Activated CD8-positive, alpha-beta memory T cell treated with anti-CD3 and anti-CD28 coated beads for 1 hour (primary cell): ENCODE measurements at places on chromosomes 4 and X.

DNA sequence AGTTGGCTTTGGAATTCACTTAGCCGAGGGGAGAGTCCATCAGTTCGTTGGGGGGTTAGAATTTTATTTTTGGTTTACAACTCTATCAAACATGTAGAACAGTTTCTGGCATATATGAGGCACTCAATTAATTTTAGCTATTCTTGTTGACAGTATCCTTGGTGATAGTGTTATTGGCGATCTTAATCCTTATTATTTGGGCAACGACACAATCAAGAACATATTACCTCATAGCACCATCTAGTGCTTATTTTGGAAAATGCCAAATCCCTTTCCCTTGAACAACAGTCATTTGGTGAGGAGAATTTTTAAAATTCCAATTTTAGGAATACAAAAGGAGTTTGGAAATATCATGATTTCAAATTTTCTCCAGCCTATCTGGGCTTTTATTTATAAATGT is 17.9 kb upstream of the PGRMC1 start:
- DNase-seq: no peak

DNA sequence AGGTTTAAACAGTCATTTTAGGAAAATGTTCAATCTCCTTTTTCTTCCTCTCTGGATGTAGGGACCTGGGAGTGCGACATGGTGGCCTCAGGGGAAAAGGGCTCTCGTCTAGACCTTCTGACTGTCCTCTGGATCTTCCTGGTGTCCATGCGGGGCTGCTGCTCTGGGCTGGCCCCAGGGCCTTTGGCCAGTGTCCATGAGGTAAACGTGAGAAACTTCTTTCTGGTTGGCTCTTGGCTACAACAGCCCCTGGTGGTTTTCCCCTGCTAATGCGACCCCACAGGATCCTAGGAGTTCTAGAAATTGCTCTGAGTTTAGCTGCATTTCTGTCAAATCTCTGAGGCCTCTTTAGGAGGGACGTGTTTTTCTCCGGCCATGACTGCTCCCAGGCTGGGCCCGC is 85.7 kb downstream of the MFAP3L start:
- no peak for DNase-seq

DNA sequence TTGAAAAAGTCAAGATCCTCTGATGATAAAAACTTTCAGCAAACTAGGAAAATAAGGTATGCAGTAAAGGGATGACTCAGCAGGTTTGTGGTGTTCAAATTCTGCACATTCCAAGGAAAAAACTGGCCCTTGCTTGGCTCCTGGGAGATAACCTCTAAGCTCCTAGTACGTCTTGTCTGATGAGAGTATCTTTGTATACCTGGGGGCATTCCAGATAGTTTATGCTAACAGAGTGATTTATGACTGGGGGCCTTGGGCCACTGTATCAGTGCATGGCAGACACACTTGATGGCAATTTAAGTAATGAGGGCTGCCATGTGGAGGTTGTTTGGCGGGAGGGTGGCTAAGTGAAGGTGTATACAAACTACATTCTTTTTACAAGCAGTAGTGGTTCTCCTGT is 56.9 kb downstream of the NSG1 start:
- no peak for DNase-seq

DNA sequence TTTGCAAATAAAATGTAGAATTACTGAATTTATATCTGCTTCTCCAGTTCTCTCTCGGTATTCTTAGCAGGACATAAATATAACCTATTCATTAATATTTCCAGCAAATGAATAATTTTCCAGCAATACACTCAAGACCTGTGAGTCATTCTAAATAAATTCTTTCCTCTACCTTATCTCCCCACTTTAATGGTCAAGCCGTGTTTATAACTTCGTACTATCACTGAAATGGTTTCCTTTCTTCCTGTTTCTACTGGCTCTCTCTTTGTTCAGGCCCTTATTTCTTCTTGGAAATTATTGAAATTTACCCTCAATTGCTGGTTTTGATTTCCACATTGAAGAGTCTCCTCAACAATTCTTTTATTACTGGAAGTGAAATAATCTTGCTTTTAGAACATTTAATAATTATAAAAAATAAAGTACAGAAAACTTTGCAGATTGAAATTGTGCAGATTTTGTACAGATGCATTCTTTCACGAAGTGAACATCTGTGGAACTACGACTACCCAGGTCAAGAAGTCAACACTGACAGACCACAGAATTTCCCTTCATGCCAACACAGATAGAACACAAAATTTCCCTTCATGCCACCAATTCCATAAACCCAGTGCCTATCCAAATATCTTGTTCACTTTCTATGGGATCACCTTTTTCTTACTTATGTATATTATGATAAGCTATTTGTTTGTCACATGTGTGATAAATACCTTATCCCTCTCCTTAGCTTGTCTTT is 205.7 kb downstream of the FAT4 start:
- DNase-seq: no peak

GRCh38 chrX:11998944-11999343 is 139.3 kb upstream of the FRMPD4 start:
- no peak for DNase-seq

DNA sequence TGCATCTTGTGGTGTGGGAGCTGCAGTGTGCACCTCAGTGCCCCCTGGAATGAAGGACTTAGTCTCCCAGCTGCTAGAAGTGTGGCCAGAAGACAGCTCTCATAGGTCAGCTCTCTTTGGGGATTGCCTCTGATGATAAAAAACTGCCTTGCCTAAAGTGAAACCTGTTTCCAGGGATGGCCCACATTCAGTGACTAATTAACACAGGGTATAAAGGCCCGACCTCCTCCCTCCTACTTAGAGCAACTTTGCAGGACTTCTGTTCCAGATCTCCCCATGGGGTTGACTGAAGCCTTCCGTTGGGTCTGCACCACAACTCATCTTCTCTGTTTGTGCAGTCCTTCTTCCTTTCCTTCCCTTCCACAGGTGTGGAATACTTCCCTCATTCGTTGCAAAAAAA is 53.2 kb downstream of the SPINK2 start:
- DNase-seq: no peak

GRCh38 chr4:6907658-6908191 is 1.9 kb upstream of the TBC1D14 start:
- DNase-seq: no peak

DNA sequence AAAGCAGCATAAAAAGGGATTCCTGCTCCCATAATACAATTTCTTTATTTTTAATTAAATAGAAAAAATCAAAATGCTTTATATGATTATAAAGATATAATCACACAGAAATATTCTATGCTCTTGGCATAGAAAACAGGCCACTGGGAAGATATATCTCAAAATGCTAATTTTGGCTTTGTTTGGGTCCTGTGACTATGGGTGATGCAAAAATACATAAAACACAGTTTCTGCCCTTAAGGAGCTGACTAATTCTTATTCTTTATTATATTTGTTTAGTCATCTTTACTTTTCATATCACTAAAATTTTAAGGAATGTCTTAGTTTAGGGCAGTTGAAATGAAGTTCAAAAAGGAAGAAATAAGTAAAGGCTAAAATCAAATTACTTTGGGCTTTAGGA is 7.0 kb upstream of the BMP3 start:
- DNase-seq: no peak

DNA sequence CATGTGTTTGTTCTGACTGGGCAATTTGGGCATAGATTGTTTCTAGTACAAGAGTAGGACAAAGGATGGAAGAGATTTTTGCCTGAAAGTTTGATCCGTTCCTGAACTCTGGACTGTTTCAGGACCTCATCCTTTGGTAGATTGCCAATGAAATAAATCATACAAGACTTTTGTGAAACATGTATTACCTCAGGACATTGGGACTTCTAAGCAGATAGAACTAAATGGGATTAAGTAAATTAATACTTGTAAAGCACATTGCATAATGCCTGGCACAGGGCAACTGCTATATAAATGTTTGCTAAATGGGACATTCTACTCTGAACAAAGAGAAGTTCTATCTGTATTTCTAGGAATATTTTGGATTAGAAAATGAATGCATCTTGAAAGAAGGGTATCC is 164.8 kb upstream of the RPS6KA3 start:
- DNase-seq: no peak

- no peak for DNase-seq
Observed at GRCh38 chrX:120797188-120797851, 78.3 kb downstream of the CT47B1 start.

- DNase-seq: no peak
Observed at GRCh38 chr4:41359836-41360213, 103.1 kb downstream of the UCHL1 start.

GRCh38 chrX:110755061-110755460 is 40.6 kb downstream of the CHRDL1 start:
- no peak for DNase-seq

- no peak for DNase-seq
Observed at GRCh38 chr4:60944060-60944459, 256.1 kb upstream of the ADGRL3 start.

DNA sequence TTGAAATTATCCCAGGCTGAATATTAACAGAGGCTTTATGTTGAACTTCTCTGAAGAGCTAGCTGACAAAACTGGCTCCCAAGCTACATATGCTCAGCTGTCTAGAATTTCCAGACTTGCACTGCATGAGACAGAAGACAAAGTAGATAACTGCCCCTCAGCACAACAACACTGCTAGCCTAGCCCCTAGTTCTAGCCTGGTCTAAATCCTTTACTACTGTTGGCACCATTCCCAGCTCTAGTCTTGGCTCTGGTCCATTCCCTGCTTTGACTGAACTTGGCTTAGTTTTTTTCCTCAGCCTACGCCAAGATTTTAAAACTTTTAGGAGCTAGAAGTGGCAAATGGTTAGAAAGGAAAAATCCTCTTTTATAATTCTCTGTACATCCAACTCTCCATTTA is 7.6 kb upstream of the OPHN1 start:
- DNase-seq: no peak

DNA sequence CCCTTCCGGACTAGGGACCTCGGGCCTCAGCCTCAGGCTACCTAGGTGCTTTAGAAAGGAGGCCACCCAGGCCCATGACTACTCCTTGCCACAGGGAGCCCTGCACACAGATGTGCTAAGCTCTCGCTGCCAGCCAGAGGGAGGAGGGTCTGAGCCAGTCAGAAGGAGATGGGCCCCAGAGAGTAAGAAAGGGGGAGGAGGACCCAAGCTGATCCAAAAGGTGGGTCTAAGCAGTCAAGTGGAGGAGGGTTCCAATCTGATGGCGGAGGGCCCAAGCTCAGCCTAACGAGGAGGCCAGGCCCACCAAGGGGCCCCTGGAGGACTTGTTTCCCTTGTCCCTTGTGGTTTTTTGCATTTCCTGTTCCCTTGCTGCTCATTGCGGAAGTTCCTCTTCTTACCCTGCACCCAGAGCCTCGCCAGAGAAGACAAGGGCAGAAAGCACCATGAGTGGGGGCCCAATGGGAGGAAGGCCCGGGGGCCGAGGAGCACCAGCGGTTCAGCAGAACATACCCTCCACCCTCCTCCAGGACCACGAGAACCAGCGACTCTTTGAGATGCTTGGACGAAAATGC is at the start of gene WAS:
Gene WAS, plus strand, starts transcription at position 389 of the 572 bp plus-strand sequence. Its CDS starts 55 bp downstream, at position 444.
- DNase-seq: no peak

GRCh38 chr4:41377196-41377595 is 120.5 kb downstream of the UCHL1 start:
- DNase-seq: no peak
